Body of pancreas (tissue), 4 donors: ENCODE measurements at places on chromosomes 4 and X. TPM values are rescaled to one million over a fixed set of nuclear protein-coding genes. Genes with fewer than 3 reads are reported as not detected.

DNA sequence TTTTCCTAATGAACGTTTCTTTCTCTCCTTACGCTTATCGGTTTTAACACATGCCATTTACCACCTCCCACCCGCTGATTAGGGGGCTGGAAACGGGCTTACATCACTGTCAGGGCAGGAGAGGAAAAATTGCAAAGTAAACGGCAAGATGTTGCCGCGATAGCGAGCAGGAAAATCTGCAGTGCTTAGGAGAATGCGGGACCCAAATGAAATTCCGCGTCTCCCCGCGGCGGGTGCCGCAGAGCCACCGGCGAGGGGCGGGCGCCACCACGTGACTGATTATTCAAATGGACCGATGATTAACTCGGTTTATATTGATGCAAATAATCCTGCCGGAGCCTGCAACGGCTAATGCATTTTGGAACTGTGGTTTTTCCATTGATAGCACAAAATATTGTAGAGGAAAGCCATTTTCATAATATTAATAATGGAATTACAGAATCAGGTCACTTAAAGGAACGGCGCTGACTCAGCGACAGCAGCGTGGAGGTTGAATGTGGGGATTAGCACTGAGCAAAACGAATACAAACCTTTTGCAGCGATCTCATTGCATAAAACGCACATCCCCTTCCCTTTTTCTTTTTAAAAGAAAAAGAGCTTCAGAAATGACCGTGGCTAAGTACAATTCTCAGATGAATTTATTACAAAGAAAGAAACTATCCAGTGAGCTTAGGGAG lies 224.2 kb downstream of the STIM2 start:
- DNase-seq = peak; percentile 20

GRCh38 chr4:71006203-71006907 lies 12.9 kb downstream of the DCK start:
- DNase-seq = no peak

Gene PJA1
- 8.3 TPM for total RNA-seq

Gene GLA
- total RNA-seq = 7.6 TPM

Gene PDK3
- total RNA-seq = 20.2 TPM
